ENCODE measurements at places on chromosomes 6 and 20.

DNA sequence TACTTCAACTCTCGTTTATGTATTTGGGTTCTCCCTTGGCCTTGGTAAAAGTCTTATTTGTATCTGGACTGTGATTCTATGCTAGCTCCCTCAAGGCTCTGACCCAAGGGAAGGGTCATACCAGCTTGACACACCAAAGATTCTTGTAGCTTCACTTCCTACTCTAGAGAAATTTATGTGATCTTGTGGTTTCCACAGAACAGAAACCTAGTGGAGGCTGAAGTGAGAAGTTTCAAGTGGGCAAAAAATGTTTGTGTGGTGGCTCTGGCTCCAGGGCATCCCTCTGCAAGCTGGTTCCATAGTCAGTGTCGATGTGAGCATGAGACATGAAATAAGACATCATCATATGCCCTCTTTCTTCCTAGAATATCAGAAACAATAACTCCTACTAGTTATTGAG, 48.1 kb upstream of the TNFRSF21 start:
- DNase-seq: no peak

- peak; percentile 43 for DNase-seq
Observed at GRCh38 chr6:36873612-36874442, 776 bp downstream of the PPIL1 start.

DNA sequence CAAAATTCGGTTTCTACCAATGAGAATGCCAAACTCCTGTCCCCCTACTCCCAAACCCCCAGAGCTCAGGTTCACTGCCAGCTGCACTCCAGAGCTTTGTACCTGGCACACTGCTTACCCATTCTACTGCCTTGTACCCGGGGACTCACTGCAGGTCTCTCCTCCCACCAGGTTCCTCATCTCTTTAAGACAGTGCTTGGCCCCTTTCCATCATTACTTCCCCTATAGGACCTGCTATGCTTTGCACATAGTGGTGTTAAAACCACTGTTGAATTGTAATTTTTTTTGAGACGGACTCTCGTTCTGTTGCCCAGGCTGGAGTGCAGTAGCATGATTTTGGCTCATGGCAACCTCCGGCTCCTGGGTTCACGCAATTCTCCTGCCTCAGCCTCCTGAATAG, 25.9 kb downstream of the LYRM4 start:
- DNase-seq: no peak

GRCh38 chr6:87879132-87879861, 168.3 kb upstream of the SPACA1 start:
- DNase-seq: no peak

- peak; percentile 2 for DNase-seq
Observed at GRCh38 chr6:105753620-105754211, 332.4 kb upstream of the PRDM1 start.

DNA sequence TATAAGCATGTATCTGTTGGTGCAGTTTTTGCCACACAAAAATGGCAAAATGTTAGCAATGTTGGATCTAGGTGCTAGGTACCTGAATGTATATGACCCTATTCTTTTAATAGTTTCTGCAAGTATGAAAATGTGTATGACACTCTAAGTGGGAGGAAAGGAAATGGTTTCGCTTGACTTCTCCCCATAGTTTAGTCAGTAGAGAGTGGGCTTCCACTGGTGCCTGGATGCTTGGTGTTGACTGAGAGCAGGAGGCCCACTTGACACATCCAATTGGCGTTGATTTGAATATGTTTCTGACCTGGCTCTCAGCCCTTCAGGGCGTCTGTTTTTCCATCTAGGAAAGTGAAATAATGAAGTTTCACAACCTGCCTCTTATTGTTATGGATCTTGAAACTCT, 41.8 kb upstream of the GABRR1 start:
- no peak for DNase-seq

DNA sequence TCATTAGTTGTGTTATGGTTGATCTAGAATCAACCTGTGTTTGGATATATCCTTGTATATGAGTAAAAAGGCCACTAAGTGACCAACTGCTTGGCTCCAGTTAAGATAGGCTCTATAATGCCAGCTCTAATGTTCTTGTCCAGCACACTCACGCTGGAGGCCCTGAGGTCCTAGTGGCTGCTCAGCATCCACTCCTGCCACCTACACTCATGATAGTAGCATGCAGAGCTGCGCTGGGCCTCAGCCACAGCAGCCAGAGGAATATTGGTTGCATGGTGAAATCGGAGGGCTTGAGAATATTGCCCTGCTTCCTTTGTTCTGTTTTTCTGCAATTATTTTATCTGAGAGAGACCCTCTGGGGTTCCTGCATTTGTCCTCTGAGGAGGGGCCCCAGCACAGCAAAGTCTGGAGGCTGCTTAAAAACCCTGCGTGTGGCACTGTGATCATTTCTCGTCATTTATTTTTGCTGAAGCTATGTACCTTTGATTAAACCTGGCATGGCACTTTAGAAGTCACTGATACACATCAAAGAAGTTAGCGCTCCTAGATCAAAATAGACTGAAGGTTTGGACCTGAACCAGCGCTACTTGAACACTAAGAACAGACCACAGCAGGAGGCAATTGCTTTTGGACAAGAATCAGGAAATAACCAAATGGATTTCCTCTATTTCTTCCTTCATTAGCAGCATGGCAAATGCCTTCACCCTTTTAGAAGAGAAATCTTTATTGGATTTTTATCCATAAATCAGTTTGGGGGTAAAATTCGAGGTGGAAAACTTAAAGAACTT, 398.4 kb upstream of the ID4 start:
- no peak for DNase-seq

DNA sequence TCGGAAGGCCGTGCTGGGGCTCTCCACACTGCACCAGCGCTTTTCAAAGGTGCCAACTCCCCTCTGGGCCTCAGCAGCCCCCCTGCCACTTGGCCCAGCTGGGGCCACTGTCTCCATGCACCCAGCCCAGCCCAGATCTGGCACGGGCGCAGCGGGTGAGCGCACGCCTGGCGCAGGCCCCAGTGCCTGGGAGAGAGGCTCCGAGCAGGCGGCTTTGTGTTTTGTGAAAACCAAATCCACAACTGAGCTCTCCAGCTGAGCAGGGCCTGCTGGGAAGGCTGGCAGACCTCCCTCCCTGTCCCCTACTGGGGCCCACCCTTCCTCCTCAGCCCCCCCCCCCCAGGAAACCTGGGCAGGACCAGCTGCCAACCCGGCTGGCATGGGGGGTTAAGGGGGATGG, 17.0 kb downstream of the MDGA1 start:
- no peak for DNase-seq

DNA sequence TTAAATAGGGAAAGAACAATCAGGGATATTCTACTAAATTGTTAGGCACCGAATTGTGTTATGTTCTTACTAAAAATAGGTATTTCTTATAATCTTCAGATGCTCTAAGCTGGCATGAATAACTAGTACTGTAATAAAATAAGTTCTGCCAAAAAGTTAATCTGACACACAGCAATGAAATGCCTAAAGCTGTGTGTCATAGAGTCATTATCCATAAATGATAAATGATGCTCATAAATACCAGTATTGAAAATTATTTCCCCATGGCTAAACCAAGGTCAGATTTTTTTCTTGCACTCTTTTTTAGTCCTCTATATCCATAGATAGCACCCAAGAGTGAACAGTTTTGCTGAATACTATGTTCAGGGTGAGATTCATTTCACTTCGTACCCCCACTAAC, 11.7 kb upstream of the PRIM2 start:
- DNase-seq: peak; percentile 33

GRCh38 chr6:40330301-40330721, 256.9 kb downstream of the LRFN2 start:
- no peak for DNase-seq

DNA sequence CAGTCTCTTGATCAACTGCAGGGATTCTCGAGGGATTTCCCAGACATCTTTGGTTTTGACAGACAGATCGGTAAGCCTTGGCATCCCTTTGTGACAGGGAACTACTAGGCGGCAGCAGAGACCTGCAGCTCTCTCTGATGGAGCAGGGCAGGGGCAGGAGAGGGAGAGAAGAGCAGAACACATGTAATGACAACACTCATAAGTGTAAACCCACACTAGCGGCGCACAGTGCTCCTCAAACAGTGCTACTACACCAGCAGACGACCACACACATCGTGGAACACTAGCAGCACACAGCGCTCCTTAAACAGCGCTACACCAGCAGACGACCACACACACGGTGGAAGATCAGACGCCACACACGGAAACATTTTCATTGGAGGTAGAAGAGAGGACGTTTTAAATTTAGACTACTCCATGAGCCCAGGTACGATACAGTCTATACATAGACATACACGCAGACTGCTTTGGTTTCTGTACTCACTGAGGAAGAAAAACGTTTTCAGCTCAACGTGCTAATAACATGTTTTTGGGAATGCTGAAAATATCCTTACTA, 94.5 kb upstream of the TRAF3IP2 start:
- no peak for DNase-seq

- no peak for DNase-seq
Observed at GRCh38 chr20:54555150-54555549, 79.8 kb downstream of the DOK5 start.

DNA sequence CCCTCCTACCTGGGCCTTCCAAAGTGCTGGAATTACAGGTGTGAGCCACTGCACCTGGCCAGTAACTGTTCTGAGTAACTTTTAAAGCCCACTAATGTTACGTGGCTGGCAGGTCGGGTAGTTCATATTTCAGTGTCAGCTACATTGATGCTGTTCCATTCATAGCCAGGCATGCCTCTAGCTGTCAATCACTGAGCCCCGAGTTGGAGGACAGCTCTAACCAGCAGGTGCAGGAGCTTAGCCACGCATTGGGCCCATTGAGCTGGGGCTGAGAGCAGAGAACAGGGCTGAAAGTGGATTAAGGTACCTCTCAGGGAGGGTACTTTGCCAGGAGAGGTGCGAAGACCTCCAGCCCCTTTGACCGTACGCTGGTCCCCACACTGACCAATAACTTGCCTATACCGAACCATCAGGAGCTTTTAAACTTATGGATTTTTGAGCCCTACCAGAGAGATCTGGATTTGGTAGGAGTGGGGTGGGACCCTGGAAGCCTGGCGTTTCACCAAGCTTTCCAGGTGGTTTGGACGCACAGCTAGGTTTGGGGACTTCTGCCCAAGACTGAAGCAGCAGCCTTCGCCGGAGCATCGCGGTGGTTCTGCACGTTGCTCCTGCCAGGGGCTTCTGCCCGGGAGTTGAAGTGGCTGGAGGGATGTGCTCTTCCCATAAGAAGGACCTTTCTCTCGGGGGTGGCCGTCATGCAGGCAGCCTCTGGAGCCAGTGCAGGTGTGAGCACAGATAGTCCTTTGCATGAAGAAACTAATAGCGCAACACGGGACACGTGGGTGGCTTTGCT, 82.6 kb downstream of the SERAC1 start:
- DNase-seq: no peak

GRCh38 chr6:158213925-158214674, 46.0 kb downstream of the GTF2H5 start:
- DNase-seq: peak; percentile 90

DNA sequence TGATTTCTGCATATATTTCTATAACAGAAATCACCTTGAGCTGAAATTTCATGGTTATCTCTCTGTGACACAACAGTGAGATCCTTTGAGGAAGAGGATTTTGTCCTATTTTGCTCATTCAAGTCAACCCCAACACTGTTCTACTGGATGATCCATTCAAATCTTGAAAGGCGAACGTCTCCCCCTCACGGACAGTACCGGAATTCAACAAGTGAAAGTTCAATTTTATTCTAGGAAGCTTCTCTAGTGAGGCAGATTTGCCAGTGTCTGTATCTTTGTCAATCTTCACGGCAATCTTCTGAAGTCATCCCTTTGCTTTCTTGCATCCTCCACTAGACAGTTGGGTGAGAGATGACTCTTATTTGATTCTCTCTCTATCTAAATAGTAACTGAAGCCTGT, 91.7 kb upstream of the PDE7B start:
- DNase-seq: no peak

DNA sequence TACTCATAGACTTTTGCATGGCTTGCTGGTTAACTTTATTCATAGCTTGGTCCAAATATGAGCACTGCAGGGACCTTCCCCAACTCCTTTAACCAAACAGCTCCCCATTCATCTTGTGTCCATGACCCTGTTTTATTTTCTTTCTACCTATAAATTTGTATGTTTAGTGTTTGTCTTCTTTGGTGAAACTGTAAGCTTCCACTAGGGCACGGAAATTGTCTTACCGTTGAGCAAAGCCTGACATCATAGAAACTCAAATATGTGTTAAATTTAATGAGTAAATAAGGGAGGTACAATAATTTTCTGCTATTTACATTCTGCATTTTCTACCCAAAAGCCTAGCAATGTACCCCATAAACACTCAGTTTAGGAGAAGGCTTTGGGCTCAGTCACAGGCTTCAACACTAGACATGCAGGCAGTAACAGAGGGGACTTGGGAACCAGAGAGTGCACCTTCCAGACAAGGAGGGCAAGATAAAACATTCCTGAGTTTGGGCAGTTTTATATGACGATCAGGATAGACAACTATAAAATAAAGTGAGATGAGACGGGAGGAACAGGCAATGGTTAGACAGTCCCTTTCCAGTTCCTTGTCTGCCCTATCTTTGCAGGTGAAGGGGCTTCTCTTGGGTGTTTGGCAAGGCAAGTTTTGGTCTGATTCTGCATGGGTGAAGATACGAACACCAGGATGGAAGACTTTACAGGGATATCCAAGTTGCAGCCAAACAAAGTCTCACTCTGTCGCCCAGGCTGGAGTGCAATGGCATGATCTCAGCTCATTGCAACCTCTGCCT, 46.2 kb upstream of the ZNF217 start:
- no peak for DNase-seq

DNA sequence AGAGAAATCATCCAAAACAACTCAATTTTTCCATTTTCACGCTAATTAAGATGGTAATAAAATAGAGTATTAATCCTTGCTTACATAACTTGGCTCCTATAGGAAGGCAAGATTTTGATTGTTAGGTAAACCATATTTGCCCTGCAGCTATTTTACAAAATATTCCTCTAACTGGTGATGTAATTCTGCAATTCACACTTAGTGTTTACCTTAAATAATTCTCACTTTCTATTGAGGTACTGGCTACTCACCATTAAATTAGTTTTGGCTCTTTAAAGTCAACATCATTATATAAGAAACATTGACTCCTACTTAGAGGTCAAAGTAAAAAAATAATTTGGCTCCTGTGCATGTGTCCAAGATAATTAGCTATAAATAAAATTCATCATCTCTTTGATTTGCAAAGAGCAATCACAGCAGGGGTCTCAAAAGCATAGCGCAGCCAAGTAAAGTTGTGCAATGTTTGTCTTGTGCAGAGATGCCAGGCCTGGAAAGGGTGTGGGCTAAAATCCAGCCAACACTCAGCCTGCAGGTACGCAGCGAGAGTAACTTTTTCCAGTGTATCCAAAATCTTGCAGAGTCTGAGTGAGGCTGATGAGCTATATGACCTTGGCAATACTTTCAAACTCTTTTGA, 501.2 kb downstream of the MMUT start:
- DNase-seq: no peak

DNA sequence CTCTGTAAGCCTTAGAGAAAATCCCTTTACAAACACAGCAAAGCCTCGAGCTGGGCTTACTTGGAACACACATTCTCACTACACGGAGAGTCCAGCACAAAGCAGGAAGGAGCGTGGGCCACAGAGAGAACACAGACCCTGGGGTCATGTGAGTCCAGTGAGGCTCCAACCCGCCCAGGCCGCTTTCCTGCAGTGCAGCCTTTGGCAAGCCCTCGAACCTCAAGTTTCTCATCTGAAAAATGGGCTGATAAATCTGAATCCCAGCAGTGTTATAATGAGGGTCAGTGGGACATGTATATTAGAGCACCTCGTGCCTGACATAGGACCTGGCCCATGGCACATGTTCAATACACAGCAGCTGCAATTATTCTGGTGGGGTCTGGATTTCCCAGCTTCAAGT, 305.5 kb upstream of the SULF2 start:
- no peak for DNase-seq

GRCh38 chr6:31541059-31541657, 645 bp downstream of the DDX39B start:
- peak; percentile 76 for DNase-seq
